ENCODE measurements at places on chromosomes 12 and 14. TPM values are rescaled to one million over a fixed set of nuclear protein-coding genes. Genes with fewer than 3 reads are reported as not detected.

The SLC5A8 gene
- total RNA-seq, result not detected

The ERO1A gene
- total RNA-seq, result 59.2 TPM

The HVCN1 gene
- total RNA-seq, result 0.80 TPM

The NRIP2 gene
- total RNA-seq, result not detected

The SYT10 gene
- not detected for total RNA-seq

The SMCO3 gene
- not detected for total RNA-seq

The DTD2 gene
- total RNA-seq, result 21.9 TPM

The TCL1B gene
- total RNA-seq, result not detected

The CEBPE gene
- total RNA-seq, result not detected

The LRTM2 gene
- total RNA-seq, result not detected

The TIMELESS gene
- total RNA-seq, result 39.3 TPM

The GALNT8 gene
- not detected for total RNA-seq

The ADCK1 gene
- total RNA-seq, result 6.6 TPM

The NTN4 gene
- 54.5 TPM for total RNA-seq

The KCNMB4 gene
- total RNA-seq, result 0.18 TPM

The FGF23 gene
- not detected for total RNA-seq

The KLRK1 gene
- total RNA-seq, result not detected

The COL2A1 gene
- total RNA-seq, result 0.02 TPM

The PLEKHG7 gene
- total RNA-seq, result 0.02 TPM

The IL23A gene
- 0.41 TPM for total RNA-seq

The IQSEC3 gene
- total RNA-seq, result not detected

The RAB3IP gene
- 14.4 TPM for total RNA-seq

The SYNDIG1L gene
- total RNA-seq, result not detected

The OAS3 gene
- total RNA-seq, result 29.8 TPM

The IFI27 gene
- total RNA-seq, result 0.62 TPM

The ZFYVE21 gene
- 38.3 TPM for total RNA-seq

The B4GALNT1 gene
- total RNA-seq, result 46.5 TPM

The SERPINA3 gene
- total RNA-seq, result 5.7 TPM

The ADCY4 gene
- not detected for total RNA-seq

The FAM234B gene
- 4.1 TPM for total RNA-seq

The AHNAK2 gene
- total RNA-seq, result 178 TPM

The TMEM233 gene
- 0.07 TPM for total RNA-seq

The C12orf60 gene
- total RNA-seq, result 1.8 TPM

The VDR gene
- total RNA-seq, result 3.3 TPM

The CBX5 gene
- 28.0 TPM for total RNA-seq

The GAS2L3 gene
- total RNA-seq, result 8.9 TPM

The SLC38A4 gene
- not detected for total RNA-seq

The NKX2-1 gene
- total RNA-seq, result 0.06 TPM

The HOXC12 gene
- total RNA-seq, result not detected

The FSCB gene
- total RNA-seq, result not detected

The RPL41 gene
- 4,992 TPM for total RNA-seq

The ADAM20 gene
- total RNA-seq, result not detected

The CLEC12A gene
- total RNA-seq, result not detected

All from A549 treated with CpdA at 1 μM for 4 hours (cell line).